WERI-Rb-1 (cell line): ENCODE measurements at places on chromosomes 2 and 18.
A peak's percentile ranks its signal among the peaks of the same experiment; 100 is the strongest.

DNA sequence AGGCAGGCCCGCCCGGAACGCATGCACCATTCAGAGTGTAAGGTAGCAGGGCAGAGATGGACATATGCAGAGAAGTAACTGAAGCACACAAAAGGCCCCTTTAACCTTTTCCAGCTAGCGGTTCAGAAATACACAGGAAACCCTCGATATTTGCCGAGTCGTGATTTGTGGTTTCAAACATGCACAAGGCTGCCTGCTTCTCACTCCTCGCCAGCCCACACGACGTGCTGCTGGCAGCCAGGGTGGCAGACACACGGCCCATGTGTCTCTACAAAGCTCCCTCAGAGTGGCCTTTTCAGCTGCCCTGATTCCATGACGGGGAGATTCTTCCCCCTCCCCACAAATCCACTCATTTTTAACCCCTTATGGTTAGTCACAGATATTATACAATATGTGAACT lies 23.6 kb downstream of the ZBTB7C start:
- no peak for DNase-seq

- peak; percentile 73 for DNase-seq
These were observed 5.6 kb downstream of the WNT10A start for GRCh38 chr2:218885981-218886947.

DNA sequence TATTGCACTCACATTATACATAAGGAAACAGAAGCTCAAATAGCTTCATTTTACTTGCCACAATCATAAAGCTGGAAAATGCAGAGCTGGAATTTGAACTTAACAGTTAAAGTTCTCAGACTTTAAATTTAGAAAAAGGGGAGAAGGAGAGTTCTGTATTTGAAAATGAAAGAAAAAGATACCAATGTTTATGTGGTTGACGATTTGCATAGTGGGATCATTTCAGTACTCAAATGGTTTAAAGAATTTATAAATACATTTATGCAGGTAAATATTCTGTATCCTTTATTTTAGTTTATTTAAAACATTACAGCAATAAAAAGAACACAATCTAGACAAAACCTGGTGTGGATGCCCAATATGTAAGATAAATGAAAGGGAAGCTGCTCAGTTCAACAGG lies 25.5 kb upstream of the STAT4 start:
- no peak for DNase-seq

- no peak for DNase-seq
These were observed 86.6 kb downstream of the MYT1L start for GRCh38 chr2:2244508-2244907.

DNA sequence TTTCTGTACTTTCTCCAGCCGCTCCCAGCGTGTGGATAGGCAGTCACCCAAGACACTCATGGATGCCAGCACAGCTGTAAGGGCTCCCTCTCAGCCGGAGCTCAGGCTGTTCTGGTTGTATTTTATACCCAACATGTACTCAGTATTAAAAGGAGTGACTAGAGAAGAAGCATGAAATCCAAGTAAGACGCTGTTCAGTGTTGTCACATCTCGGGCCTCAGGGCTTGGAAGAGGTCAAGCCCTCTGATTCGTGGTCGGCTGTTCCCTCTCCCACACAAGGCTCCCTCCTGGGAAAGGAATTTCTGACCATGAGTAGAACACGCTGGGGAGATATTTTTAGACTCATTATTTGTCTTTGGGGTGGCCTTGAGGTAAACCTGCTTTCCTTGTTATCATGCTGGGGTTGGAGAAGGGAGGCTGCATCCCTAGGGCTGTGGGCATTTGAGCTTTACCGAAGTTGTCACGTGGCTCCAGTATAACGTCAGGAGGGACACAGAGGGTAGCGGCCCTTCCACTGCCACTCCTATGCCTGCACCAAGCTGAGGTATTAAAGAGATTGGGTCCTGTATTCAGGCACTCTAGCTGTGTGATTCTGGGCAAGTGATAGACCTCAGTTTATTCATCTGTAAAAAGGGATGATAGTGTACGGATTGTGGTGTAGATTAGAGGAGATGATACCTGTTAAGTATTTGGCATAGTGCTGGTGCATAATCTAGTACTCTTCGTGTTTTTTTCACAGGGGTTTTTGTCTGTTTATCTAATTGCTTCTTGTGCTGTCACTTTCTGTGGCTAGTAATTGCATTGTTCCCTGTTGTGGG lies 34.1 kb downstream of the HK2 start:
- DNase-seq, result no peak

- DNase-seq, result no peak
These were observed 45.2 kb downstream of the DOK1 start for GRCh38 chr2:74599676-74600075.

GRCh38 chr18:51195451-51196117 lies 1.9 kb downstream of the MEX3C start:
- peak; percentile 49 for DNase-seq

DNA sequence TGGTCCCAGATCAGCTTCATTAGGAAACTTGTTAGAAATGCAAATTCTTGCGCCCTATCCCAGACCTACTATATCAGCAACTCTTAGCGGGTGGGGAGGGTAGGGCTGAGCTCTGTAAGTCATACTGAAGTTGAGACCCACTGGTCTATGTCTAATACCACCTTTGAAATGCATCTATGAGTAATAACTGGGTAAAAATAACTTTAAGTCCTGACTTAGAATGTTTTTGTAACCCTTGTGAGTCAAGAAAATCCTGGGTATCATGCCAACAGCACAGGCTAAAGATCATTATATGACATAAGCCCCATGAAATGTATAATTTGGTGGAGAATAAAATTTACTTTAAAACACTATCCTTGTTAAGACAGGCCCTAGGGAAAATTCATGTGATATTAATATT lies 41.4 kb downstream of the PRKD3 start:
- DNase-seq, result no peak

- DNase-seq, result no peak
These were observed 126.2 kb downstream of the FSHR start for GRCh38 chr2:49028101-49028500.
